ELR (cell line): ENCODE measurements at places on chromosomes 6 and 20.
A peak's percentile ranks its signal among the peaks of the same experiment; 100 is the strongest.

GRCh38 chr20:32585011-32585585 lies at the start of gene NOL4L:
NOL4L (minus strand) TSS chr20:32585333; CDS start chr20:32584890, 443 bp downstream.
- peak; percentile 55 for DNase-seq

- no peak for DNase-seq
These were observed at the start of gene GATA5 for GRCh38 chr20:62475772-62476055. GATA5 (minus strand) TSS chr20:62475995; CDS start chr20:62475521, 474 bp downstream.

GRCh38 chr20:53828088-53828681 lies 234.5 kb upstream of the ZNF217 start:
- peak; percentile 97 for DNase-seq

DNA sequence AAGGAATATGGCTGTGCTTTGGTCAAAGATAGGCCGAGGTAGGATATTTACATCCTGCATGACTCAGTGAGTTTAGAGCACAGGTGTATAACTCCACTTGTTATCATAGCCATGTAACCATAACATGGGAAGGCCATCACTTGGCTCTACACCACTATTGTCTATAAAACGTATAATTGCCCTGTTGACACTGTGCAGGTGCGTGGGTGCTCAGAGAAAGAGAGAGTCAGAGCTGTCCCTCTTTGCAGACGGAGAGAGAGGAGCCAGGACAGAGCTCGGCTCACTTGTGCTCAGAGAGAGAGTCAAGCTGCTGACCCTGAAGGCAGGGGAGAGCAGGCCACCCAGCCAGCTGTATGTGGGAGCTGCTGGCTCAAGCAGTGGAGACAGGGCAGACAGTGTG lies 46.0 kb downstream of the OR2B6 start:
- no peak for DNase-seq

- DNase-seq = peak; percentile 73
These were observed 4.3 kb downstream of the MTCL3 start for GRCh38 chr6:127514773-127515227.

DNA sequence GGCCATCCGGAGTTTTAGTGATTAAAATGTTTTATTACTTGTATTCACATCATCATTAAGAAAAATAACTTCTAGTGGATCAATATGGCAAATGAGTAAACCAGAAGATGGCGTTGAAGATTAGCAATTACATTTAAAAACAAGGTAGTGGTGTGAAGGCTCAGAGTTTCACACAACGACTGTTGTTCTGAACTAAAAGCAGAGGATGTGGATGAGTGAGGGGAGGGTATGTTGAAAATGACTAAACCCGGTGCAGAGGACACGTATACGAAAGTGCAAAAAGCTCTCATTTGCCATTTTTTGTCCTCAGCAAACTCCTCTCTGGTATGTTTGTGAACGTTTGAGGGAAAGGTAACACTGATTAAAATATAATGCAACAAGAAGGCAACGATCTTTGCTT lies 1.9 kb upstream of the IRF4 start:
- no peak for DNase-seq

DNA sequence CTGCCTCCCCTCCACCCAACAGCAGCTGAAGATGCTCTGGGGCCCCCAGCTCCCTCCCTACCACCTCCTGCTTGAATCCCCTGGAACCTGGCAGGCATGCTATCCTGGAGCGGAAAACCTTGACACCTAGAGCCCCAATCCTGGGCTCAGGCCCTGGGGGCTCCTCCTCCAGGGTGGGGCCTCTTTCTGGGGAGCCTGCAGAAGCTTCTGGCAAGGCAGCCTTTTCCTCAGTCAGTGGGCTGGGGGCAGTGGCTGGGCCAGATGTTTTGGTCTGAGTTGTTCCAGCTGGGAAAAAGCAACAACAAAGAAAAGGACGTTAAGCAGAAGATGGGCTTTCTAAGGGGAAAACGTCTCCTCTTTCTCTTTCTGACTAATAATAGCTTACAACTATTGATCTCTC lies 21.1 kb downstream of the KIAA1755 start:
- DNase-seq = no peak

DNA sequence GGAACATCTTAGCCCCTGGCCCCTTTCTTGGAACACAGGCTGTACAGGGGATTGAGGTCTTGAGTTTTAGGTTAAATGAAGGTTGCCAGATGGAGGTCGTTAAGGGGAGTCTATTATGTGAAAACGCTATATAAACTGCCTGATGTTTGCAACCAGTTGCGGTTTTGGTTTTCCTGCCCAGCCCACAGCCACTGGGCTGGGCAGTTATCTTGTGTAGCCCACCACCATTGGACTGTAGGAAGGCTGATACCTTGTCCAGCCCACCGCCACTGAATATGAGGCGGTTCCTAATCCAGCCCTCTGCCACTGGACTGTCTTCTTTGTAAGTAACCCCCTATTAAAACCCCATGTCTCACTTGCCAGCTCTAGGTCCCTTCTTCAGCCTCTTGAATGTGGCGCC lies 42.3 kb upstream of the COL21A1 start:
- DNase-seq = no peak

GRCh38 chr6:25921525-25922203 lies 8.8 kb downstream of the SLC17A2 start:
- DNase-seq = no peak

GRCh38 chr6:84973606-84974005 lies 209.2 kb upstream of the TBX18 start:
- DNase-seq = no peak

DNA sequence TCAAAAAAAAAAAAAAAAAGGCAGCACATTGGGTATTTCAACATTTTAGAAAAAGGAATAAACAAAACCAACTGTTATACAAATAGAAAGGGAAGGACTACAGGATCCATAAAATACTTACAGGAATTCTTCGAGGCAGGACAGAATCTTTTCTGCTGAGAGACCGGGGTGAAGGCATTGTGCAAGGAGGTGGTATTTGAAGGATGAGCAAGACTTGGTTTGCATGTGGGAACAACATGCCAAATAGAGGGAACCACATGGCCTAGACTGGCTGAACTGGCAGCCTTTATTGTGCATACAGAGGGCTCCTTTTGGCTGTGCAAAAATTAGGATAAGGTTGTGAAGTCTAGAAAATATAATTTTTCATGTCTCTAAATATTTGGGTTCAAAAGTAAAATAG lies 62.9 kb downstream of the SCAND1 start:
- DNase-seq = peak; percentile 36

GRCh38 chr6:42148058-42148457 lies 5.6 kb upstream of the C6orf132 start:
- no peak for DNase-seq

GRCh38 chr6:45076217-45076930 lies 251.8 kb upstream of the RUNX2 start:
- DNase-seq = peak; percentile 51

- DNase-seq = no peak
These were observed 135.4 kb downstream of the JPH2 start for GRCh38 chr20:44051661-44052000.

GRCh38 chr6:39370390-39370789 lies 47.9 kb upstream of the KCNK16 start:
- DNase-seq = no peak

- DNase-seq = no peak
These were observed 370.3 kb downstream of the RFPL4B start for GRCh38 chr6:112717401-112717800.

DNA sequence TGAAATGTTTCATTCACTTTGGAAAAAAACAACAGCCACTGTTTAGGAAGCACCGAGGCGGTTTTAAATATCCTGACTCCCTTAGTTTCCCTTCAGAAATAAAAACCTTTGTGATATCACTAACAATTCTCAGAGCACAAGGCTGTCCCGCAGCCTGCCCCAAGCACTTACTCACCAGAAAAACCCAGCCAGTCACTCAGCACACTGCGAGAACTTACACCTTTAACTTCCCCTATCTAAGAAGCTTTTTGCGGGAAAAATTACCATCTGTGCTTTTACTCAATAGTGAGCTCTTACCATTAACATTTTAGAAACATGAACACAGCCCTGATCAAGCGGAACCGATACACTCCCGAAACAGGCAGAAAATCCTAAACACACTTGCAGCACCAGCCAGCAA lies 9.3 kb downstream of the ZBTB46 start:
- no peak for DNase-seq

DNA sequence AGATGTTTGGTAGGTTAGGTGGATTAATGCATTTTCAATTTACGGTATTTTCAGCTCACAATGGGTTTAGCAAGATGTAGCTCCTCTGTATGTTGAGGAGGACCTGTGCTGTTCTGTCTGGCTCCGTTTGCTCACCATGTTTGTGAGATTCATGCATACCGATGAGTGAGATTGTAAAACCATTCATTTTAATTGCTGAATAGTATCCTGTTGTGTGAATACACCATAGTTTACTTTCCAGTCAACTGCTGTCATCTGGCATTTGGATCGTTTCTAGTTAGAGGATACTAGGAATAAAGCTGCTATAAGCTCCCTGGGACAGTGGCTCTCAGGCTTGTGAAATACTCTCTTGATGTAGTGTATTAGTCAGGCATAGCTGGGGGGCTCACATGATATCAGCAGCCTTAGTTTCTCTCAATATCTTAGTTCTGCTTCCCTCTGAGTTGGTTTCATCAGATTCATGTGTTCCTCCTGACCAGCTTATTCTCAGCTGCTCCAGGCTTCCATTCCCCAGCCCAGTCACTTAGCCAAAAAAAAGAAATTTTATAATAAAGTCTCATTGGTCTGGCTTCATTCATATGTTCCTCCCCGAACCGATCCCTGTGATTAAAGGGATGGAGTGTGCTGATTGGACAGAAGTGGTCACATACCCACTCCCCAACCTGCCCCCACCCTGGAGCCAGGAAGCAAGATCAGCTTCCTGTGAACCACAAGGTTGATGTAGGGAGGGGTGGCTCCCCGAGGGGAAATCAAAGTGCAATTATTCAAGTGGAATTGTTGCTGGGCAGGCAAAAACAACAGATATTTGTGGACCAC lies 10.9 kb upstream of the B4GALT5 start:
- DNase-seq = peak; percentile 76

DNA sequence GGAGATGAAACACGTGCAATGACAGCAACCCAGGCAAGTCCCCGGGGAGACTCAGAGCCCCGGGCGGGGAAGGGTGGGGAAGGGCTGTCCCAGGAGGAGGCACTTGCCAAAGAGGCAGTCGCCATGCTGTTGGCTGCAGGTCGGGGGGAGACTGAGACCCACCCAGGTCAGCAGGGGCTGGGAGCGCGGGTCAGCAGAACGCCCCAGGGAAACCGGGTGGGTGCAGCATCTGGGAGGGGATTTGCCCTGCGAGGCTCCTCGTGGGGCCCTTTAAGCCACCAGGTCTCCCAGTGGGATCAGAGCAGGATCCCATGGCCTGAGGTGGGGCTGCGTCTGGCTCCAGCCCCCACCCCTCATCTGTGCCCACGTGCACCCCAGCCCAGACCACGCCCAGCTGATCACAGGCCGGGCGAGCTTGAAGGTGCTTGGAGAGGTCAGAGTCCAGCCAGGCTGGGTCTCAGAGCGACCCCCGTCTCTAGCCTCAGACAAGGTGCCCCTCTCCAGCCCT lies 65.5 kb downstream of the YTHDF1 start:
- DNase-seq = no peak

GRCh38 chr6:17721671-17722070 lies 14.9 kb upstream of the NUP153 start:
- no peak for DNase-seq

GRCh38 chr20:51801823-51802123 lies 548 bp downstream of the SALL4 start:
- no peak for DNase-seq

DNA sequence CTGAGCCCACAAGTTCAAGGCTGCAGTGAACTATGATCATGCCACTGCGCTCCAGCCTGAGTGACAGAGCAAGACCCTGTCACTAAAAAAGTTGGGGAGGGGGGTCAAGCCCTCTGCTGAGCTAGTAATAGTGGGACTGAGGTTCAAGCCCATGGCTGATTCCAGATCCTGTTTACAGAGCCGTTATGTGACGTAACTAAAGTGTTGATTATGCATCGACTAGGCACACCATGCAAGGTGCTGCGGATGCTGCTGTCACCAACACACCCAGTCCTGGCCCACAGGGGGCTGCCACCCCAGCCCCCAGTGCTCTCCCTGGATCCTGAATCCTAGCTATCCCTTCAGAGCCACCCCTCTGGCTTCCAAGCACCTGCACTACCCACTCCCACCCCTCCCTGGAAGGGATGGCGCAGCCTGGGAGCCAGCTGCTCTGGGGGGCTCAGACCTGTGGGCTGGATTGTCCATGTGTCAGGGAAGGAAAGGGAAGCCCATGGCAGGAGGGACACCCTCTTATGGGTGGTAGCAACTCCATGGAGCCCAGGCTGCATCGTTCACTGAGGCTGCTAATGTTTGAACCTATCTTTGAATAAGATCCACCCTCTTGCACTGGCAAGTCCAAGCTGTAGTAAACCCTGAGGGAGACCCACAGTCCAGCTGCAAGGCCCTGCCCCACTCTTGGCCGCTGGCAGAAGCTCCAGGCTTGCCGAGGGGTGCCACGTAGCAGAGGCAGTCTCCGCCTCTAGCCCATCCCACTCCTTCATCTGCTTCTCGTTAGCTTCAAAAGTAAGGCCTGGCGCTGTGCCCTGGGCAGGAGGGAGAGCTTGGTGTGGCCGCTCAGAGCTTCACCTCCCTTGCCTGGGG lies 95.0 kb downstream of the SNX5 start:
- peak; percentile 77 for DNase-seq

GRCh38 chr6:43471399-43471798 lies 6.0 kb upstream of the TJAP1 start:
- DNase-seq = no peak

GRCh38 chr20:17849901-17850683 lies 118.5 kb downstream of the SNX5 start:
- DNase-seq = peak; percentile 99

DNA sequence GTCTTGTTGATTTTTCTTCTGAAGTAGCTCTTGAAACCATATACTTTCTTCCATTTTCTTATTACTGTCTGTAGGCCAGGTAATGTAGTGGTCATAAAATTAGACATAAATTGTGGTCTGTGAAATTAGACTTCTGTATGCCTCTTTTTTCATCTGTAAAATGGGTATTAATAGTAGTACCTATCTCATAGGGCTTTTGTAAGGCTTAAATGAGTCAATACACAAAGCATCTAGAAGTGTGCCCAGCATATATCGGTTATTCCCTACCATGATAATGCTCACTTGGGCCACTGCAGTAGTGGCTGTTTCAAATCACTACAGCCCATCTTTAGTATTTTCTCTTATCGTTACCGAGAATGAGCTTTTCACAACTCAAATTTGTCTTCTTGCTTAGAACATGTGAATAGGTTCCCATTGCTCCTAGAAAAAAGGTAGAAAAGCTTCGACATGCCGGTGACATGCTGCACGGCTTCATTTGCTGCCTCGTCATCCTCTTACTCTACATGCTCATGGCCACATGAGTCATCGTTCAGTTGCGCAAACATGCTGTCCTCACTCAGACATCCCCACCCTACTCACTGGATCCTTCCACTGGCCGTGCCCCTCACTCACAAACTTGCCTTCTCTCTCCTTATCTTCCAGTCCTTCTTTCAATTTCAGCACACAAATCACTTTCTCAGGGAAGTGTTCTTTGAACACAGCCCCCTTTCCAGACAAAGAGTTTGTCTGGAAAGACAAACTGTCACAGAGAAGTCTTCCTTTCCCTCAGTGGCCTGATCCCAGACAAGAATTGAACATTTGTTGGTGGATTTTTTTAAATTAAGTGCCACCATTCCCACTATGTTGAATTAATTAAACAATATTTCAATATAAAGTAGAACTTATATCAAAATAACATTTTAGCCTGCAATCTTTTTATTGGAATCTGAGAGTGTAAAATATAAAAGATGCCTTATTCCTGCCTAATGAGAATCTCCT lies 32.2 kb upstream of the ERVFRD-1 start:
- DNase-seq = peak; percentile 96
